Activated CD4-positive, alpha-beta T cell treated with anti-CD3 and anti-CD28 coated beads for 4 hours (primary cell): ENCODE measurements at places on chromosomes 3 and 15.

DNA sequence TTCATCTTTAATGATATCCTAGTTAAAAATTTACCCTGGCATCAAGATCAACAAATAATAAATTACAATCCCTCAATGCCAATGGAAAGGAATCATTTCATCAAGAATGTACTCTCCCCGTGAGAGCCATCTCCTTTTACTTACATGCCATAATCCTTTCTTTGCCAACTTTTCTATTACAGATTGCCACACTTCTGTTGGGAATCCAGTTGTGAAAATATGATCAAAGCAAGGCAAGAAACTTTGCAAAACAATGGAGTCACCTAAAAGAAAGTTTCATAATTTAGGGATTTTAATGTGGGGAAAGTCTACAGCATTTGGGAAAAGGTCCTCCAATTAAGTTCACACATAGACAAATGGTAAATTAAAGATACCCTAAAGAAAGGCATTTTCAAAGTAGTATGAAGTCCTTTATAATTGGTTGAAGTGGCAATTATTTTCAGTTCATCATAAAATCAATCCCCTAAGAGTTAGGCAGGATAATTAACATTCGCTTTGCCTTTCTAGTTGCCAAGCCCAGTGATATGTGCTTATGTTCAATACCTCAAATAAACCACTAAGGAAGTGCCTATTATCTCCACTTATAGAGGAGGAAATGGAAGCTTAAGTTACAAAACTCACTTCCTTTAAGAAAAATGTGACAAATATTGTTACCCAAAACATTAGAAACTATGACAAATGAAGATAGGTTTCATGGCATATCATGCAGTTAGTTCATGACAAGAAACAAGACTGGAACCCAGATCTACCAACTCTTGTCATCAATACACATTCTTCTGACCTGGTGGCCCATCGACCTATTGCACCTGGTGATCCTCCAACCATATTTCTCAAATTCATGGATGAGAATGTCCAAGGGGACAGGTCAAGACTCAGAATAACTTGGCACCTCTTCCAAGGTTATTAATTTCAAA lies 49.1 kb downstream of the TRANK1 start:
- no peak for DNase-seq

- DNase-seq: no peak
Measured at GRCh38 chr3:182730675-182731042, 62.6 kb upstream of the ATP11B start.

- DNase-seq: no peak
Measured at GRCh38 chr15:99445272-99445850, 120.4 kb upstream of the MEF2A start.

DNA sequence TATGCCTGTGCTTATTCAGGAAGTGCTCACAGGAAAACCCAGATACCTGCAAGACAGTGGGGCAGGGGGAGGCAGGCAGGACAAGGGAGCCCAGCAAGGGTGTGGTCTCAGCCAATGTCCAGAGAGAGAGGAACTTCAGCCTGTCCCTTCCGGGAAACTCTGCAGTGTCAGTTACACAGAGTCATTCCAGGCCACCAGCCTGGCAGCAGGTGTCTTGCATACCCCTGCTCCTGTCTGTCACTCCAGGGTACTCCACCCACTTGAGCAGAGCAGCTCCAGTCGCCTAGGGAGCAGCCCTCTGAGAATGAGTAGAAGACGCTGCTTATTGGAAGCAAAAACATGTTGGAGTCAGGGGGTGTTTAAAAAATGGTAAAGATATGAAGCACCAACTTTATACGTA lies 431.2 kb upstream of the RGMA start:
- DNase-seq: no peak

GRCh38 chr3:69776920-69777581 lies 37.8 kb downstream of the MITF start:
- no peak for DNase-seq

- DNase-seq: no peak
Measured at GRCh38 chr15:98889930-98890695, 117.5 kb downstream of the PGPEP1L start.

DNA sequence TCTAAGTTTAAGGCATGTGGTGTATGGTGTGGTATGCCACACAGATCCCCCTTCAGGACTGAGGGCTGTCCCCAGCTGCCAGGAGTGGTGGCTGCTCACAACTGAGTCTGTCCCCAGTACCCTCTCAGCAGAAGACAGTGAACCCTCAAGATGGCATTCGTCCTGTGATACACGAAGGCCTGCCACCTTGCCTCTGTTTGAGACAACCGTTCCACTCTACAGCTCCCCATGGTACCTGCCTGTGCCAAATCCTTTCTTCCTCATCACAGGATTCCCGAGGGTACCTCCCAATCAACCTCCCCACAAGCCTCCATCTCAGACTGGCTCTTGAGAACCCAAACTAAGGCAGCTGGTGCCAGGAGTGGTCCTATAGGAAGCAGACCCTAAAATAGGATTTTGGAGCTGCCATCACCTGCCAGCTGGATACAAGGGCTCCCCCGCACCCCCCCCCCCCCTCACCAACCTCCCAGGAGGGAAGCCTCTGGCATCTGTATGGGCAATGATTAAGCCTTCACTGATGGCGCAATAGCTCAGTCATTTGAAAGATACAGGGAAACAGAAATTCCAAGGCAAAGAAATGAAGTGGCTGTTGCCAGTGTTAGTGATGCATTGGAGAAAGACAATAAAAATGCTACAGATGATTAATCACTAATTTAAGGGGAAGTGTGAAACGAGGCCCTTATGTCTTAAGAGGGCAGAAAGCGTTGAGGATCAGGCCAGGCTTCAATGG lies 230.0 kb upstream of the LYSMD4 start:
- no peak for DNase-seq

- DNase-seq: no peak
Measured at GRCh38 chr15:78364233-78364632, 24.1 kb downstream of the CRABP1 start.

DNA sequence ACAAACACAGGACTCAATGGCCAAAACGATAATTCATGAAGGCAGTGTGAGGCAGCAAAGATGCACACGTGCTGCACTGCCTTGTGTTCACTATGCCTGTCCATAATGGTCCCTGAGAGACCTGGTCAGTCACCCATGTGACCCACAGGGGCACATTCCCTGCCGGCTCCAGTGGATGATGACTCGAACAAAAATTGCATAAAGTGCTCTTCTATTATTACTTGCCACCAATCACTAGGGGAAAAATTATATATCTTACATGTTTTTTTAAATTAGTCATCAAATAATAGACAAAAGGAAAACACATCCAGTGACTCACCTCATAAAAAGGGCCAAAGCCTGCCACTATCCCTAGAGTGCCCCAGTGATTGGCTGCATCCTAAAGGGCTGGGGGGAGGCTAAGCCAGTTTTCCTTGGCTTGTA lies 47.5 kb downstream of the UBP1 start:
- no peak for DNase-seq

DNA sequence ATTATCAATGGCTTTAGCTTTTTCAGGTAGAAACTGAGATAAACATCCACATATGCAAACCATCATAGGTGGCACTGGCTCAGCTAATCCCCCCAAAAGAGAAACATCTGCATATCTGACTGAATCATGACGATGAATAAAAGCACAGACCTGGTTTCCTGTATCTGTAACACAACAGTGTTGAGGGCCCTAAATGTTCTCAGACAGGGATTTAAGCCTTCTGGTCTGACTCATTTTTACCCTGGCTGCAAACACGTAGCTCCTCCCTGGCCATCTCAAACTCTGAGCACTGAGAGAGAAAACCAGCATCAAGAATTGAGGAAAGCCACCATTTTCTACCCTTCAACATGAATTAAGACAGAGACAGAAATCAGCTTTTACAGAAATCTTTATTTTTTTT lies 35.2 kb downstream of the GLB1 start:
- DNase-seq: peak; percentile 53

DNA sequence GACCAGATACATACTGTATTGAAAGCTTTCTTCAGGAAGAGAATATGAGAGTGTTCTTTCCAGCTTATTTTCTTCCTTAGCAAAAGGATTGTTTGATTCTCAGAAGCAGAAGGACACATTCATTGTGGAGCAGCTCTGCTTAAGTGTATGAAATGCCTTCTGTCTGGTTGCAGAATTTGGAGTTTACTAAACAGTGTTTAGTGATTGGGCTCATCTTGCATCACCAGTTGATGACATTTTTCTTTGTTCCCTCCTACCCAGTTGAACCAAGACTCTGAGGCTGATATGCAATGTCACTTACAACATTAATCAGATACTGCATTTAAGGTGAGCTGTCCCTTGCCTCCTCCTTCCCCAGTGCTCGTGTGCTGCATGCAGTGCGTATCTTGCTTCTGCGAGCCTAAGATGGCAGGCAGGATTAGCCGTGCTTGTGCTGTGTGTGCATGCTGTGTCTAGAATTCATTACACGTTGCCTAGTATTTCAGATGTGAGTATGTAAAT lies 18.4 kb downstream of the ZBTB38 start:
- no peak for DNase-seq

GRCh38 chr15:82572311-82572710 lies 32.1 kb upstream of the RPS17 start:
- no peak for DNase-seq

- no peak for DNase-seq
Measured at GRCh38 chr3:148510116-148510515, 187.6 kb upstream of the AGTR1 start.

DNA sequence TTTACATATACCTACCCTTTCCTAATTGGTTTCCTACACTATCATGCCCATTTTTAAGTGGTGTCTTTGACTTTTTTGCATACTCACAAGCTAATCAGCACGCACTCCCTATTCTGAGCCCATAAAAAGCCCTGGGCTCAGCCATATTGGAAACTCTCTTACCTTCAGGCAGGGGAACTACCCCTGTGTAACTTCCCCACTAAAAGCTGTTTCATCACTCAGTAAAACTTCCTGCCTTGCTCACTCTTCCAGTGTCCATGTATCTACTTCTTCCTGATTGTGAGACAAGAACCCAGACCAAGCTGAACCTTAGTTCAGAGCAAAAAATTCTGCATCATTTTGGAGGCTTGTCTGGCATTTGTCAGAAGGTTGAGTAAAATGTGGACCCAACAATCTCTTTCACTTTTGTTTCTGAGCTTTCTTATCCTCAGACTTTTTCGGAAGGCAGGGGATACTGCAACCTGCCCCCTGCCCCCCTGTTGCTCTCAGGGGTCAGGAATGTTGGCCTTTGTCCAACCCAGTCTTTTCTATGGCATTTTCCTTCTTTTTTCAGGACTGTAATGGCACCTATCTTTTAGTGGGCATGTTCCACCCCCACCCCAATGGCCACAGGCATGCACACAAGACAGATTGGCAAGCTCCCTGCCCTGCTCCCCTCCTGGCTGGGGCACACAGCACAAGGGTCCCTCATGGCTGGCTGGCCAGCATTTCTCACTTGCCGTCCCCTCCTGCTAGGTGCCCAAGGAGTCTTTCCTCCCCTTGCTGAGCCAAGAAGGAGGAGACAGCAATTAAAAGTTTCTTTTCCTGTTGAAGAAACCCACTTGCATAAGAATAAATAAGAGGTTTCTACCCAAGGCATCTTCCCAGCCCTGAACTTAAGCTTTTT lies 26.3 kb upstream of the TMEM45A start:
- DNase-seq: no peak

- no peak for DNase-seq
Measured at GRCh38 chr3:177055605-177056571, 141.4 kb downstream of the TBL1XR1 start.

GRCh38 chr15:65644282-65644681 lies 22.5 kb downstream of the SLC24A1 start:
- no peak for DNase-seq

DNA sequence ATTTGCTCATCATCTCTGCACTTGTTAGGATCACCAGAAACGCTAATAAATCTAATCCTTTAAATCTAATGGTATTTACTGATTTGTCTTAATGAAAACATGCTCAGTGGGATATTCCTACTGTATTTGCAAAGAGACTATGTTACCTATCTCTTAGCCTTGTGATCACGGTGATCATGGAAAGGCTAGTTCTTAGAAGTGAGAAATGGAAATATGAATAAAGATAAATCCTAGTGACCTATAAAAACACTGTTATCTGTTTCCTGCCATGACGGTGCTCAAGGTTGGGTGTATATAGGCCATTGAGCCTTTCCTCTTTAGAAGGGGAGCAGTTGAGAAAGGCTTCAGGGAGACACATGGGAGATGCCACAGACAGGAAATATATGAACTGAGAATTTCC lies 116.3 kb downstream of the THRB start:
- DNase-seq: no peak

- DNase-seq: no peak
Measured at GRCh38 chr15:76274226-76274625, 37.0 kb downstream of the ETFA start.
